ENCODE measurements at places on chromosomes 7 and 10.
A peak's percentile ranks its signal among the peaks of the same experiment; 100 is the strongest.

GRCh38 chr10:132131581-132132420, 54.9 kb upstream of the DPYSL4 start:
- no peak for DNase-seq

GRCh38 chr7:432933-433332, 86.7 kb downstream of the PDGFA start:
- DNase-seq: no peak

DNA sequence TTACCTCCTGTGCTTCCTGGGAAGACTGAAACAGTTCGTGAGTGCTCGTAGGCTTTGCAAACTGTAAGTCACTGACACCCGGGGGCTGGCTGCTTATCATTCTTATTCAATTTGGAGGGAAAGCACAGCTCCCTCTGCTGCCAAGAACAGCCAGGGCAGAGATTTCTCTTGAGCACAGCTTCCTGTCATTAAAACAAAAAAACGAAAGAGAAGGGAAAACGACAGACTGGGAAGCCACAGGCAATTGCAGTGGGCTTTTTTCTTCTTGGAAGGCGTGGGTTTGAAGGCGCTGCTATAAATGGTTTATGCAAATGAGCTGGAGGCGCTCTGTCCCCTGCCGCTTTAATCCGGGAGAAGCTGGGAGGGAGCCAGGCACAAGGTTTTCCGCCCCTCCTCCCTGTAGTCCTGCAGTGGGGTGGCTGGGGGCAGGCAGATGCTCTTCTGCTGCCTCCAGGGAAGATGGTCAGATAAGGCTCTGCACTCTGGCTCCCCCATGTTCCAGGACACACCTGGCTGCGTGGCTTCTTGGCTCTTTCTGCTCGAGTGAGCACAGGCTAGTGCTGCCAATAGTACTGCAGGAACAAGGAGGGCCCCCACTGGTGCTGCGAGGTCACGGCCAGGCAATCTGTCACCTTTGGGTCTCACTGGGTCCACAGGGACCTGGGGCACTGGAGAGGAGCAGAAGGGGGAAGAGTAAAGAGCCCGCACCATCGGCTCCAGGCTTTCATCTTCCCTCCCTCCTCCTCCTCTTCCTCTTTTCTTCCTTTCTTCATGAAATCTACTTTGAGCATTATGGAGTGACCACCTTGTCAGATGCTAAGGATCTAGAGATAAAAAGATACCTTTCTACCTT, 49.5 kb downstream of the NEURL1 start:
- DNase-seq: no peak

DNA sequence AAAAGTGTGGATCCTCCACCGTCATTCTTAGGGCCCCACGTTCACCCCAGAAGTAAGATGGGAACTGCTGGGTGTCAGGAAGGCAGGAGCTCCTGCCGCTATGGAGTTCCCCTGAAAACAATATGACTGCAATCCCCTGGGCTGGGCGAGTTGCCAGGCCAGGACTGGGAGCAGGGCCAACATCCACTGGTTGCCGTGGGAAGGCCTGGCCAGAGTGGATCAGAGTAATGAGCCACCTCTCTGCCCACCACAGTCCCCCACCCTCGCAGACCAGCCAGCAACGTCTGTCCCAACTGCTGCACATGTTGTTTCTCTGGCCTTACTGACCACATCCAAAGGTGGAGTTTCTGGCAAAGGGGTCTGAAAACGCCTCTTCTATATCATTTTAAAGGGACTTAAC, 86.6 kb downstream of the STRA8 start:
- no peak for DNase-seq

DNA sequence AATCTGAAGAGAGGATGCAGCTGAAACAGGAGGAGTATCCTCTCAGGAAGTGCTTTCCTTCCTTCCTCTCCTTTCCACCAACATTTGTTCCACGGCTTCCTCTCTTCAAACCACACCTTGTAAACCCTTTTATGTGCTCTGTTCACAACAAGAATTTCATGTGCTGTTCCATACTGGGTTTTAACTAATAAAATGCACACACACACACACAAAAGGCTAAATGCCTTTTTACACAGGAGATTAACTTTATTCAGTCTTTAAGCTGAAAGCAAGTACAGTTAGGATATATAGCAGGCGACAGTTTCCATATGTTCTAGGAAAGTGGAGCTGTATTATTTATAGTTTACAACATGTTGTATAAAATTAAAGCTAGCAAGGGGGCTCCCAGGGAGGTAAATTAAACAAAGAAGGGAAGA, 106.7 kb downstream of the REEP3 start:
- no peak for DNase-seq

DNA sequence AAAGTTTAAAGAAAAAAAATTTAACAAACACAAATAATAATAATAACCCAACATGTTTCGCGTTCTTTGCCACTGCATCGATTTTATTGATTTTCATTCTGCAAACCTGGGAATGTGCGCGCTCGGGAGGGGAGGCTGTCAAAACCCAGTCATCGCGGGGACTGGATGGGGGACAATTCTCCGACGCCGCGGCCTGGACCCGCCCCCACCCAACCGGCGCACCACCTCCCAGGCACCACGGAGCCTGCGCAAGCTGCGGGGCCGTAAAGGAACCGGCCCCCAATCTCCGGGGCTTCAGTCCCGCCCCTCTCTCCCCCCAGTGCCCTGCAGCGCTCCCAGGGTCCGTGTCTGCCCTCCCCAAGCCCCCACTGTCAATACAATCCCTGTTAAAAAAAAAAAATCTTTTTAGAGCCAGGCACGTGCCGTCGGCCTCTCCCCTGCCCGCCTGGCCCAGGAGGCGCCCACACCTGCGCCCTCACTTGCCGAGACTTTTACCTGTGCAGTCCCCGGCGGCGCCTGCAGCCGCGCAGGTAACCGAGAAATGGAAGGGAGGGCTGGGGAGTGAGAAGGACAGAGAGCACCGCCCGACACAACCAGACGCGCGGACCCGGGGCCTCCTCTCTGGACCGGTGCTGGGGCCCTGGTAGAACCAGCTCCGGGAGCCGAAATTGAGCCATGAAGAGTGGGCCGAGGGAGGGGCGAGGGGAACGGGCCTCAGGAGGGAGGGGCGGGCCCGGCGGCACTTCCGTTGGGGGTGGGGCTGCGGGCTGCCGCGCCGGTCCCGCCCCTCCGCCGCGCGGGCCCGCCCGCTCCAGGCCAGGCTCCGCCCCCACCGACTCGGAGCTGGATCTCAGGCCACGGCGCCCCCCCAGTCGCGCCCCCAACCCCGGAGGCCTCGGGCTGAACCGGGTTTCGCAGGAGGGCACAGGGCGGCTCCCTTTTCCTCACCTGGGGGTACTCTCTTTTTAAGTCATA, 7.6 kb upstream of the ZNF503 start:
- DNase-seq: no peak

GRCh38 chr10:97532935-97533671, 34.4 kb downstream of the UBTD1 start:
- no peak for DNase-seq

GRCh38 chr7:153090209-153090608, 330.7 kb downstream of the ACTR3B start:
- no peak for DNase-seq

DNA sequence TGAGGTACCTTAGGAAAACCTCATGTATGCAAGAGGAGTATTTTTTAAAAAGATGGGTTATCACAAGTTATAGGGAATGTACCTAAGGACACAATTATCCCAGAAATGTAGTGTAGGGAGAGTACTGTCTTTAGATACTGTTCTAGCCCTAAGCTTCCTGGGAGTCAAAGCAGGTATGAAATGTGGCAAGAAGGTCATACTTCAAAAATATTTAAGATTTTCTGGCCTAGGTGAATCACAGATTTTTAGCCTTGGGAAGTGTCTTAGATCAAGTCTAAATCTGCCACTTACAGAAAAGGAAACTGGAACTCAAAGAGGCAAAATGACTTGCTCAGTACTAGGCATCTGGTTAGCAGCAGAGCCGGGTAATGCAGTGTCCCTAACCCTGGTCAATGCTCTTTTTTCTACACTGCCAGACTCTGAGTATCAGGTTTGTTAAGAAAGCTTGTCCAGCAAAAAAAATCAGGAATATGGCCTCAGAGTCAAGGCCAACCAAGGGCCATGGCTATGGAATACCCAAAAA, 13.9 kb downstream of the PIK3AP1 start:
- no peak for DNase-seq

DNA sequence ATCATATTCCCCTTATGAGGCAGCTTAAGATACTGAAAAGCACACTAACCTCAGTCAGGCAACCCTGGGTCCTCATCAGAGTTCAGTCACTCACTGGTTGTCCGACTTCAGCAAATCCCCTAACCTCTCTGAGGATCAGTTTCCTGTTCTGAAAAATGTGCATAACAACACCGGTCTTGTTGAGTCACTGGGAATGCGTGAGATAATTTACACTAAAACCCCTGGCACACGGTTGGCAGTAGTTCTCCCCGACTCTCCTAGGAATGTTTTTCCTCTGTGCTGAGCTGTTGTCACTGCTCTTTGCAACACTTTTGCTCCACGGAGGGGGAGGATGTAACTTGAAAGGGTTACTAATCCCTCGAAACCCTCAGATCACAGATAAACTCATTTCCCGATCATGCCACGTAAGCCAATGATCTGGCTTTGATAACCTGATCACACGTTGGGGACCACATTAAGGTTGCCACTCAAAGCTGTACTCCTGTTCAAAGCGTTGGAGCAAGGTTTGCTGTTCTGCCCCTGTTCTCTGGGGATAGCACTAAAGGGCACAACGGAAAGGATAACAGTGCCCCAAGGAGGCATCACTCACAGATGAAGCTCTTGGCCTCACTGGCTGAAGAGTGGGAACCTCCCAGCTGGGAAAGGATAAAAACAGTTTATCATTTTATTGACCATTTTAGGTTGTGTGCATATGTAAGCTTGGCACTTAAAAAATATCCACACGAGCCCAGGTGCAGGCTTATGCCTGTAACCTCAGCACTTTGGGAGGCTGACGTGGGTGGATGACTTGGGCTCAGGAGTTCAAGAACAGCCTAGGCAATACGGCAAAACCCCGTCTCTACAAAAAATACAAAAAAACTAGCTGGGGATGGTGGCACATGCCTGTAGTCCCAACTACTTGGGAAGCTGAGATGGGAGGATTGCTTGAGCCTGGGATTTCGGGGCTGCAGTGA, 5.0 kb upstream of the RBM17 start:
- DNase-seq: peak; percentile 28

- DNase-seq: no peak
Observed at GRCh38 chr7:73906874-73907273, 45.9 kb downstream of the TMEM270 start.

- DNase-seq: no peak
Observed at GRCh38 chr10:62422068-62422590, 48.0 kb downstream of the ZNF365 start.

- DNase-seq: no peak
Observed at GRCh38 chr10:113345826-113346624, 206.8 kb upstream of the HABP2 start.

DNA sequence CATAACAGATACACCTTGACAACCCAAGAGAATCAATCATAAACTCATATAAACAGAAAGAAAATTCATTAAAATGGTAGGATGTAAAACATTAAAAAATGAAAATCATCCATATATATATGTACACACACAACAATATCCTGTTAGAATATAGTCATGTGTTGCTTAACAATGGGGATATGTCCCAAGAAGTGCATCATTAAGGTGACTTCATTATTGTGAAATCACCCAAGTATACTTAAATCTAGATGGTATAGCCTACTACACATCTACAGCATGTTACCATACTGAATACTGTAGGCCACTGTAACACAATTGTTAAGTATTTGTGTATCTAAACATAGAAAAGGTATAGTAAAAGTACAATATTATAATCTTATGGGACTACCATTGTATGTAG, 115.8 kb upstream of the TMEM168 start:
- DNase-seq: no peak

DNA sequence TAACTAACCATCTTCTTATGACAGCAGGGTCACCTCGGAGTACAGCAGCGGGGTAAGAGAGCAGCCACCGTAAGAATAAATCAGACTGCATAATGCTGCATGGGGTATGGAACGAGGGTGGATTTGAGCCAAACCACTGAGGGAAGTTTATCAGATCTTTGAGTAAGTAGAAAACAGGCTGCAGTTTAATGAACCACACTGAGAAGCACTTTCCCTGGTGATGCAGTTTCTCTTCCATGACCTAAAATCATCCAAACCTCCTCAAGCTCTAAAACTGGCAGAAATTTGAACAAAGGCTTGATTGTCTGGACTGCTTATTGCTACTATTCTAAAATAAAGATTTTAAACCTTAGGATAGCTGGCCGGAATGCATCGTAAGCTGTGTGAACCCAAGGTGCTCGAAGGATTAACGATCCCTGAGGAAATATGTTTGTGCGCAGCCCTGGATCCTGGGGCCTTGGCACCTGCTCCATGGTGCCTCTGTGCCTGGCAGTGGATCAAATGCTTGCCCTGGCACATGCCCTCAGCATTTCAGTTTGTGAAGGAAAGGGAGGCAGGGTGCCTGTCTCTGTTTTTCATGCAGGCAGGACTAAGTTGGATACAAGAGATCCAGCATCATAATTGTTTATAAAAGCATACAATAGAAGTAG, 322.7 kb downstream of the LHFPL3 start:
- DNase-seq: no peak

GRCh38 chr10:107424628-107425027, 260.1 kb upstream of the SORCS1 start:
- no peak for DNase-seq

Measured in effector CD4-positive, alpha-beta T cell (primary cell).